Stimulated activated CD8-positive, alpha-beta memory T cell treated with anti-CD3 and anti-CD28 coated beads, Interleukin-4, amount 100 ng/mL, for 4 hours (primary cell): ENCODE measurements at places on chromosomes 3 and 15.

GRCh38 chr3:132662212-132662611 lies 2.1 kb downstream of the UBA5 start:
- DNase-seq: no peak

GRCh38 chr3:70916375-70917055 lies 604.1 kb upstream of the MDFIC2 start:
- no peak for DNase-seq

DNA sequence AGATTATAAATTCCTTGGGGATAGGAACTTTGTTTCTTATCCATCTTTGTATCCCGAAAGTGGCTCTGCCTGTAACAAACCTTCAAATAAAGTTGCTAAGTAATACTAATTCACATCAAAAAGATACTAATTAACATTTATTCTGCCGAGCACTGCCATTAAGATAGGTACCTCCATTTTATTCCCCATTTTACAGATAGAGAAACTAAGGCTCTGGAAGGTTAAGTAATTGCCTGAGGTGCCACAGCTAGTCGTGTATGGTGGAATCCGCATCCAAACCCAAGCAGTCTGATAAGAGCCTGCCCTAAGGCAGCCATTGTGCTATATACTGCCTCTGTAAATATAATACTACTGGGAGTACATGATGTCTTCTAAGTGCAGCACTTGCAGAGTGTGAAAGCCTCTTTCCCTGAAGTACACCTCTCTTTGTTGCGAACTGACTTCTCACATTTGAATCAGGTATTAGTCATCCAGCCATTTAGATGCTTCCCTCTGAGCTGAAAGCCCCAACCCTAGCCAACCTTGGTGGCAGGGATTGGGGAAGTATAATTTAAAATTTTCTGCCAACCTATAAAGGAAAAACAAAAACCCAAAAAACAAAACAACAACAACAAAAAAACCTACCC lies 78.5 kb upstream of the CHD2 start:
- no peak for DNase-seq

- DNase-seq: no peak
Observed at GRCh38 chr3:52218454-52218853, 7.0 kb downstream of the TLR9 start.

GRCh38 chr3:102536456-102536855 lies 101.6 kb downstream of the ZPLD1 start:
- no peak for DNase-seq

DNA sequence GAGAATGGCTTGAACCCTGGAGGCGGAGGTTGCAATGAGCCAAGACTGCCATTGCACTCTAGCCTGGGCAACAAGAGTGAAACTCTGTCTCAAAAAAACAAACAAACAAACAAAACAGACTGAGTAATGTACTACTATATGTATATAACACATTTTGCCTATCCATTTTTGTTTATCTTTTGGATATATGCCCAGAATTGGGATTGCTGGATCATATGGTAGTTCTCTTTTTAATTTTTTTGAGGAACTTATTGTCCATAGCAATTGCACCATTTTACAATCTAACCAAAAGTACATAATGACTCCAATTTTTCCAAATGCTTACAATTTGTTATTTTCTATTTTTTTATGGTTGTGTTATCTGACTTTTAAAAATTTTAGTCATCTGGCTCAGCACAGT lies 47.3 kb downstream of the GMPS start:
- DNase-seq: no peak

DNA sequence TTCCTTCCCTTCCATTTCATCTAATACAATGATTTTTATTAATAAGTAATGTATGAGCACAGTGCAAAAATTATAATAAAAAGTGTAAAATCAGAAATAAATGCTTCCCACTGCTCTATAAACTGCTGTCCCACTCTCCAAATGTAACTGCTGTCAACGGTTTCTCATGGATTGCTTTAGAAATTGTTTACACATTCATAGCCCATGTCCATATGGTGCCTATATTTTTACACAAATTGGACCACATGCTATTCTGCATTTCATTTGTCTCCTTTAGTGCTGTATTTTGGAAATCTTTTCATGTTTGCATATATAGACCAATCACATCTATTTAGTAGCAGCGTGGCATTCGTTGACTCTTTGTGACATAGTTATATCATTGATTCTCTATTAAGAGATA lies 164.7 kb upstream of the SLCO3A1 start:
- no peak for DNase-seq

DNA sequence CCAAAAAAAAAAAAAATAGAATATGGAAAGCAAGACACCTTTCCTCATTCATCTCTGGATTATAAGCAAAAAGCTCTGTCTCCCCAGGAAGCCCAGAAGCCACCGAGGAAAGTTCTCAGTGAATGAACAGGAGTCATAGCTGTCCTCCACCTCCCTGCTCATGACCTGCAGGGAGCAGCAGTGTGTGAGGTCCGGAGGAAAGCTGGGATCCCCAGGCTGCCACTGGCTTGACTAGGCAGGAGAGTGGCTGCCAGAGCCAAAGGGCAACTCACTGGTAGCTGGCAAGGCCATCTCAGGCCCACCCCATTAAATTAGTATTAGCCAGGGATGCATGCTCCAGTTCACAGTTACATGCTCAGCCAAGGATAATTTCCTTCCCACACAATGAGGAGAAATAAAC lies 191.6 kb upstream of the STT3B start:
- no peak for DNase-seq

- no peak for DNase-seq
Observed at GRCh38 chr15:79028411-79028964, 62.1 kb downstream of the RASGRF1 start.

DNA sequence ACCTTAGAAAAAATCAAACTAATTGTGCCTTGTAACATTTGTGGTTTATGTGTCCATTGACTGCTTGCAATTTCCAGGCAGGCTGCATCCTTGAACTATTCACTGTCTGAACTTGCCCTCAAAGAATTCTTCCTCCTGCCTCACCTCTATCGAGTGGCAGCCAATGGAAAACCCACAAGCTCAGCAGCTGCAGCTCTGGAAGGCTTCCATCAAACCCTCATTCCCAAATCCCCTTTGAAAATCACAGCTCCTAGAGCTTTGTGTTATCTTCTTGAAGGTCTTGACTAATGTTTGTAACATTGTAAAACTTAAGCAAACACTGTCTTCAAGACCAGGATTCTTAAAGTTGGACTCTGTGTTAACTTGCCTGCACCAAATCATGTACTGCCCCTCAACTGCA lies 81.1 kb downstream of the FILIP1L start:
- DNase-seq: no peak

GRCh38 chr3:51445544-51446280 lies 54.1 kb downstream of the DCAF1 start:
- no peak for DNase-seq

DNA sequence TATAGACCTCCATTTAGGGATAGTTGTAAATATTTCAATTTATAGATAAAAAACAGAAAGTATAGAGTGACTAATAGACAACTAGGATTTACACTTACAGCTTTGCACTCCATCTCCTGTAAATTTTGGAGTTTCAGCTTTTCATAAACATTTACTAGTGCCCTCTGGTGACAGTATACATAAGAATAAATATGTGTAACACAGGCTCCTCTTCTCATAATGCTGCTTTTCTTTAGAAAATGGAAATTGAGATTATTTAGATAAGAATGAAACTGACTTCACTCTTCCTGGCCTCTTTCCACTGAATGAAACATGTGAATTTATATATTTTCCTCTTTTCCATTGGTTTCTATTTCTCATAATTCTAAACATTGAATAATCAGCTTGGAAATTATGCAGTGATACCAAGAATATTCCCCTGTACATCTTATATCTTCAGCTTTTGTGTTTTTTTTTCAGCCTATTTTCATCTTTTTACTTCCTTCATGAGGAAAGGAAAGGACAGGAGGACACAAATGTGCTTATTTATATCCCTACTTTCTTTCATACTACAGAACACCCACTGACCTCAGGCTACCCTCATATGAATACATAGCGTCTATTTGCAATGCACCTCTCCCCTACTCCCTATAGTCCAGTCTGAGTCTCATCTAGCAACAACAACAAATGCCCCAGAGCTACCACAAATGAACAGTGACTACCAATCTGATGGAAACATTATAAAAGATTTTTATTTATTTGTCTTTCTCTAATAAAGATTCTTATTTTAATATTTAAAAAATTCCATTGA lies 103.1 kb upstream of the CCDC39 start:
- DNase-seq: no peak

DNA sequence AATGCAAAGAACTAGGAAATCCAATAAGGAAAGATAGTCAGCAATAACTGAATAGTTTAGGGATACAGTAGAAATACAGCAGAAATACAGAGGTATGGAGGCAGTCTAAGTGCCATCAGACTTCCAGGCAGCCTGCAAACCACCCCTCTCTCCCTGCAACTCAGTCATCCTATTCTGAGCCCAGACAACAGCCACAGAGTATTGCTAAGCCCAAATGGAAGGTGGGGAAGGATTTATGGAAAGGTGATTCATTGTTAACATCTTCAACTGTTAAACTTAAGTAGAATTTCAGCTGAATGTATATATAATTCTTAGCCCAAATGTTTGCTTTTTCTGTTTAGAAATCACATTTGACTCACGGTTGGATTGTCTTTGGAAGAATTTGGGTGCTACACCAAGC lies 300.4 kb downstream of the RBMS3 start:
- DNase-seq: no peak

DNA sequence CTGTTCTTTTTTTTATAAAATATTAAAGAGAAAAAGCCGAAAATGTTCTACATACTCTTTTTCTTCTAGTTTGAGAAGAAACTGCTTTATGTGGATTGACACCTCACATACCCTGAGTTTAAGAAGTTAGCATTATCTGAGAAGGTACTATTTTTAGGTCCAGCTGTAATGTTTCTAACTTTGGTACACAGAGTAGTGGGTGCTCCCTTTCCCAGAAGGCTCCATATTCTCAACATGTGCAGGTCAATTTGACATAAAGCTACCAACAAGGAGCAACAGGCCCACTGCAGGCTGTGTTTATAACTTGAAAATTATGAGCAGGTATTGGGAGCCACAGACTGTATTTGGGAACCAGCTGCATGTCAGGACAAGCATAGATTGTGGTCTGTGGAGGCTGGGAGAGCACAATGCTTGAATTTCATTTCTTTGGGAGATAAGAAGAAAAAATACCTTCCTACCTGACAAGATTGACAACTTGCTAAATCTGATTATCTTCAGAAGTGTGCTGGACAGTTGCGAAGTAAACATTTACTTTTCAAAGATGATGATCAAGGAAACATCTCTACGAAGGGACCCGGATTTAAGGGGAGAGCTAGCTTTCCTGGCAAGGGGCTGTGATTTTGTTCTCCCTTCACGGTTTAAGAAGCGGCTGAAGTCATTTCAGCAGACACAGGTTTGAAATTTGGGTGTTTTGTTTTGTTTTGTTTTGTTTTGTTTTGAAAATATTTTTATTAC lies 57.2 kb downstream of the PPP2R3A start:
- DNase-seq: no peak

DNA sequence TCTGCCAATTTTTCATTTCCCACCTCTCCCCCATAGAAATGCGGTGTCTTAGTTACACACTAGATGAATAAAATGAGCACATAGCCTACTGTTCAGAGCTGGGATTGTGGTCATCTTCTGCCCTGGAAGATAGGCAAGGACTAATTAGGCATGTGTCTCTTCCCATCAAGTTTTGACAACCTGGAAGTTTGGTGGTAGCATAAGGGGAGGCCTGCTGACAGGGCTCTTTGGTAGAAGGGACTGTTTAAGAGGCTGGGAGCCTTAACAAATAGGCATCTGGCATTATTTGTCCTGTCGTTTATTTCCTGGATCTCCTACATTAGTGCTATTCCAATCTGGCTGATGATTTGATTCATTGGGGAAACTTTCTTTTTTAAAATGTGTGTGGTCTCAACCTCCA lies 512.3 kb downstream of the ZNF385D start:
- DNase-seq: no peak

DNA sequence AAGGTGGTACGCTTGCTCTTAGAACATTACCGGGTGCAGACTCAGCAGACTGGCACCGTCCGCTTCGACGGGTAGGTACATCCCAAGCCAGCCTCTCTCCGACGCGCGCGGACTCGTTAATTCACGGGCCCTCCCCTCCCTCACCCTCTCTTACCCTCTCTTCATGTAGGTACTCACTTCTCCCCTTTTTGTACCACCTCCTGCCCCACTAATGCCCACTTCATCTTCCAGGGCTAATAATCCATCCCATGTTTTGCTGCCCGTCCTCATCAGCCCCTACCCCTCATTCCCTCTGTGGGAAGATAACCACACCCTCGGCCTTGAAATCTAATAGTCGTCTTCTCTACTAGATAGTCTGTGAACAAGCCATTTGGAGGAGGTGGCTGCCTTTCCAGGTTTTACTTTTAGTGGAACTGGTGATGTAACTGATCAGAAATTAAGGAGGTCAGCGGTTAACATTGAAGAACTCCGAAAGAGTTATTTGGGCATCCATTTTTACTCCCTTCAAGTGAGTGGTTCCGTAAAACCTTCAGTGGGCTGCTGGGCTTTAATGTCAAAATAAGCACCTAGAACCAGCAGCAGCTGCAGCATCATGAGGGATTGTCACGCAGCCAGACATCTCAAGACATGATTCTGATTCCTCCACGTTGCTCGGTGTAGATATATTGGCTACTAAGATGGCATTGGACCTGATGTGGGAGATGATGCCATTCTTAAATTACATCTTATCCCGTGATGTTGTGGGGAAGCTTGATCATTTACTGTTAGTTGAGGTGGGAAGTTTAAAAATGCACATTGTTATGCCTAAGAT lies 1.3 kb downstream of the FEM1B start:
- no peak for DNase-seq

DNA sequence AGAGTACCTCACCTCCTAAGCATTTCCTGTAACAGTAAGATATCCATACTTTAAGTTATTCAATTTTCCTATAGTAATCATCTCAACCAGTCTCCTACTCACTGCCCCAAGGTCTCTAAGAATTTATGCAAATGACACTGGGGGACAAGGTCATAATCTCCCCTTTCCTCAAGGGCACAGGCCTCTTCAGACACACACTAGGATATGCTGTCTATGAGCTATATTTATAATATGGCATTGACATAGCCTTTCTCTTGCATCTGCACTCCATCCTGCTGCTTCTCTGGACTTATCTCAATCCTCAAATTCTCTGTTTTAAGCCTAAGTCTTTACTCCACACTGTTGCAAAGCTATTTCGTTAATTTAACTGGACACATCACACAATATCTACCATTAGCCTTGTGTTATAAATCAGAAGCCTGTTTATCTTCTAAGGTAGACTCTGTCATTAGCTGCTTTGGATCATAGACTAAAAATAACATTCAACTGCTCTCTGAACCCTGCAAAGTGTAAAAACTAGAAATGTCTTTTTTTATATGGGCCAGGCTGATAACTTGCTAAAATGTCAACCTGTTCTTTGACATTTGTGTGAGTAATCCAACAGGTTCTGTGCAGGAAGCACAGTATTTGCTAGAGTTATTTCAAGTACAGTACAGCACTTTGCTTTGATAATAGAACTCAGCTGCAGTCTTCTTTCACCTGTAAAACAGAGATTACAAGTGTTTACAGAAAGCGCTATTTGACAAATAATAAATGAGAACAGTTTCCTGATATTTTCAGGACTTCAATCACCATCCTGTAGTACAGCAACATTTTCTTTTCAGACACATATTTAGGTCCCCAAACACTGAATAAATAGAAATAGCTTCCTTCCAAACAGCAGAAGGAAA lies 17.8 kb upstream of the SEC62 start:
- no peak for DNase-seq
